ENCODE measurements at places on chromosomes 3 and 15.

- peak; percentile 72 for DNase-seq
Measured at GRCh38 chr3:156787926-156788663, 38.1 kb upstream of the LEKR1 start.

- no peak for DNase-seq
Measured at GRCh38 chr3:196181127-196181546, 30.1 kb downstream of the ZDHHC19 start.

GRCh38 chr3:115792206-115792955 lies 169.1 kb downstream of the GAP43 start:
- no peak for DNase-seq

- no peak for DNase-seq
Measured at GRCh38 chr15:48888836-48889235, 10.9 kb downstream of the EID1 start.

DNA sequence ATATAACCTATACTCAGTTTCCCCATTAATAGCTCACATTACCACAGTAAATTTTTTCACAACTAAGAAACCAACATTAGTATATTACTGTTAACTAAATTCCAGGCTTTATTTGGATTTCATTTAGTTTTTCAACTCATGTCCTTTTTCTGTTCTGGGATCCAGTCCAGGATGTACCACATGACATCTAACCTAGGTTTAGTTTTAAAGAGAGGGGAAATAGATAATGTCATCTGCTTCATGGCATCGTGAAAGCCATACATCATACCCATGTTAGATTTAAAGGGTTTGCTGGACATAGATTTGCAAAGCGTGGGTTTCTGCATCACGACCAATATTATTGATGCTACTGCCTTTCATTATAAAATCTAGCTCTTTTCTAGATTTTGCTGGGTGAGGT lies 33.2 kb upstream of the RPP14 start:
- no peak for DNase-seq

GRCh38 chr3:146065573-146066006 lies 95.4 kb downstream of the PLOD2 start:
- peak; percentile 51 for DNase-seq

DNA sequence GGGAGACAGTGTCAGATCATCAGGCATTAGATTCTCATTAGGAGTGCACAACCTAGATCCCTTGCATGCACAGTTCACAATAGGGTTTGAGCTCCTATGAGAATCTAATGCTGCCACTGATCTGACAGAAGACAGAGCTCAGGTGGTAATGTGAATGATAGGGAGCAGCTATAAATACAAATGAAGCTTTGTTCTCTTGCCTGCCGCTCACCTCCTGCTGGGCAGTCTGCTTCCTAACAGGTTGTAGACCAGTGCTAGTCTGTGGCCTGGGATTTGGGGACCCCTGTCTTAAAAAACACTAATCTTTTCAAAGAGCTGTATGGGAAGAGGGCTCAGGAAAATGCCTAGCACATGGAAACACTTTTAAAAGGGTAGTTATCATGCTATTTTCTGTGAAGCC lies 50.9 kb upstream of the PARP14 start:
- no peak for DNase-seq

GRCh38 chr3:119625451-119626153 lies 27.9 kb downstream of the PLA1A start:
- DNase-seq, result no peak

- DNase-seq, result no peak
Measured at GRCh38 chr15:91578511-91578910, 275.0 kb upstream of the SLCO3A1 start.

DNA sequence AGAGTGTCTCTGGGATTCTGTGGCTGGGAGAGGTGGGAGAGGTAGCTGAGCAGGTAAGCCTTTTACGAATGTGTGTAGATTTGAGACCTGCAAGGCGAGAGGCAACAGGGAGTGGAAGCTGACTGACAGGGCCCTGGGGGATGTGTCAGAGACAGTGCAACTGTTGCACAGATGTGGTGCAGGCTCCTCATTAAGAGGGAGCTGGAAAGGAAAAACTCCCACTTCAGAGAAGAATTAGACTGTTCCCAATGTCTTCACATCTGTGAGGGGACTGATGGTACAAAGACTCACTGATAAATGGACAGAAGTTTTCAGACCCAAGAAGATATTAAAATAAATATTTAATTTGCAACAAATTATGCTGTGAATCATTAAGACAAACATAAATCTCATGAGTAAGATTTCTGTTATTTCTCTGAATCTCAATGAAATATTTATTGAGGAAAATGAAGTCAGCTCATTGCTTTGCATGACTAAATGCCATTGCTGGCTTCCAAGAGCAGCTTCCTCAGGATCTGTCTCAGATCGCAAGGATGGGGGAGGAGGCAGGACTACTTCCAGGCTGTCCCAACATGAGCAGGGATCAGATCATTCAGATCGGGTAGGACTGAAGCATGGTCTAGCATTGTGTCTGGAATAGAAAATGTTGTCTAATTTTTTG lies 127.3 kb upstream of the ROPN1 start:
- no peak for DNase-seq

DNA sequence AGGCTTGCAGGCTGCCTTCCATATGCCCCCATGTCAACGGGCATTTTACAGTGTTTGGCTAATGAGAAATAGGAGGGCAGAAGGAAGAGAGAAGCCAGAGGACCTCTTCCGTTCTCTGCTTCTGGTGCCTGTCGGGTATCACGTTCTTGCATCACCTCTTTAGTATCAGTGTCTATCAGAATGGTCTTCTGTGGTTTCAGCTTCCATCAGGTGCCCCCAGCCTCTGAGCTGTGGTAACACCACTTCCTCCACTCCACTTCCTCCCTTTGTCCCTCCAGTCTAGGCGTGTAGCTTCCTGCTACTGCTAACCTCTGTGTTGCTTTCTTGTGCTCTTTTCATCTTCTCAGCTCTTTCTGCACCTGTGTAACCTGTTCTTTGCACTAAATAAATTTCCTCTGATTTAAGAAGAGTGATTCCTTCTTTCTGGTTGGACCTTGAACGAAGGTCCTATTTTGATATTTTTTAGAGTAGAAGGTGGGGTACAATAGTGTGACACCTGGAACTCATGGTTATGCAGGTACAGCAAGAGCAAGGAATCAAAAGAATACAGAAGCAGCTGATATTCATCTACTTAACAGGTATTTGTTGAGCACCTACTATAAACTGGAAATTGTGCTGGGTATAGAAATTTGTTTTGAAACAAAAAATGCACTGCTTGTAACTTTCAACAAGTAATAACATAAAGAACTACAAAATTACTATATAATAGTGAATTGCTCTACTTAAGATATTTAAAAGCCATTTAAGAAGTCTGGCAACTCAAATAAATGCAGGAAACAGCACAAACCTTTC lies 27.4 kb upstream of the FOXB1 start:
- no peak for DNase-seq

GRCh38 chr3:161366094-161366493 lies 5.2 kb downstream of the SPTSSB start:
- DNase-seq, result no peak

All from AG09319 (cell line).